Uterus (tissue), 4 donors: ENCODE measurements at places on chromosomes 4 and X.

GRCh38 chr4:22474636-22475310, 41.1 kb downstream of the ADGRA3 start:
- H3K36me3 ChIP-seq = no peaks in the 10 kb centered on the region
- no peaks in the 10 kb centered on the region for H3K4me1 ChIP-seq
- H3K27ac ChIP-seq = no peak overlapping the region
- DNase-seq = no peak
- no peaks in the 10 kb centered on the region for H3K27me3 ChIP-seq
- H3K4me3 ChIP-seq = no peak overlapping the region

GRCh38 chr4:42359711-42360110, 37.6 kb upstream of the SHISA3 start:
- no peak overlapping the region for H3K27ac ChIP-seq
- H3K36me3 ChIP-seq = no peaks in the 10 kb centered on the region
- DNase-seq = no peak
- H3K4me1 ChIP-seq = no peaks in the 10 kb centered on the region

DNA sequence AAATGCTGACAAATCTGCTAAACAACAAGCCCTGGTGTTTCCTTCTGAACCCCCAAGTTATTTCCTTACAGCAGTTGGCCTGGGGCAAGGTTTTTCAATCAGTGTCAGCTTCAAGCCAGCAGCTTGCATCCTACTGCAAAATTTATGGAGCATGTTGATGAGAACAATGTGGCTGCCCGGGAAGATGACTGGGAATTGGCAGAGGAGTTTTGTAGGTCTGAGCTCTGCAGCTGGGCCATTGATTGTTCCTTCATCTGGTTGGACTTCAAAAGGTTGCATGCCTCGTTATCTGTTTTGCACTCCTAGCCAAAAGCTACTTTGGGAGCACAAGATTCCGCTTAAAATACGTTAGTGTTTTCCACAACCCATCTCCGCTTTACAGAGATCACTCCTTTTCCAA, 1030.3 kb upstream of the LCORL start:
- H3K4me3 ChIP-seq = no peak overlapping the region
- no peaks in the 10 kb centered on the region for H3K36me3 ChIP-seq
- no peak overlapping the region for H3K27ac ChIP-seq
- no peaks in the 10 kb centered on the region for H3K27me3 ChIP-seq
- H3K4me1 ChIP-seq = no peaks in the 10 kb centered on the region

DNA sequence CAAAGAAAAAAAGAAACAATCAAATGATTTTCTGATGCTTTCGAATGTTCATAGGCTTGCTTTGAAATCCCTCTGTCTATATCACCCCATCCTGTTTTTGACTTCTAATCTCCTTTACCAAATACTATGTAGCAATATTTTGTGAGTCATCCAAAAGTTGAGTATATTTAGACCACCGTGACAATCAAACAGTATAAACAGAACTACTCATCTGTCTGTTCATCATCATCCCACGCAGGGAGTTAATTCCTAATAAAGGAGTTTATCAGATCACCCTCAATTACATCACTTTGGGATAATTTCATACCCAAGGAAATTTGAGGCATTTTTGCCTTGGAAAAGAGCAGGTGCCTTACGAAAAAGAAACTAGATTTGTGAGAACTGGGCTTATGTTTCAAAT, 212.9 kb downstream of the CBR4 start:
- no peaks in the 10 kb centered on the region for H3K36me3 ChIP-seq
- no peak for DNase-seq
- no peaks in the 10 kb centered on the region for H3K27me3 ChIP-seq
- H3K27ac ChIP-seq = peak overlapping the region; percentile 72
- no peaks in the 10 kb centered on the region for H3K4me1 ChIP-seq

GRCh38 chrX:71659959-71660358, 7.4 kb upstream of the LOC101059915 start:
- H3K27ac ChIP-seq = no peak overlapping the region
- no peaks in the 10 kb centered on the region for H3K36me3 ChIP-seq
- no peak for DNase-seq
- H3K4me1 ChIP-seq = no peaks in the 10 kb centered on the region

DNA sequence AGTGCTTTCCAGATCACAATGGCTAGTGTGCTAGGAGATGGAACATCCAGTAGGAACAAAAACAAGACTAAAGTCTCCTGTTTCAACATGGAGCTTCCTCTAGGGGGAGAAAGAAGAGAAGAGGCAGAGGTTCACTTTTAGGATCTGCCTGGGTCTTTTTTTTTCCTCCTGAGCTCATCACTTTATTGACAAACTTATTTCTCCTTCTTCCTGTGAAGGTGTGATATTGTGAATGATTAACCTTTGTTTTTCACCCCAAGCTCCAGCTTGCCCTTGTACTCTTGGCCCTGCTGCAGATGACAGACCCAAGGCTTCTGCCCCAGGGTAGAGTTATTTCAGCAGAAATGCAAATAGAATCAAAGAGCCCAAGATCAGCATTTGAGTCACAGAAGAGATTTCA, 13.5 kb downstream of the PAGE4 start:
- no peaks in the 10 kb centered on the region for H3K4me1 ChIP-seq
- H3K27me3 ChIP-seq = no peaks in the 10 kb centered on the region
- H3K36me3 ChIP-seq = no peaks in the 10 kb centered on the region
- no peak for DNase-seq

GRCh38 chrX:7190157-7190556, 42.2 kb upstream of the PUDP start:
- no peak overlapping the region for H3K4me3 ChIP-seq
- no peak for DNase-seq
- no peak overlapping the region for H3K27ac ChIP-seq
- no peaks in the 10 kb centered on the region for H3K27me3 ChIP-seq
- no peaks in the 10 kb centered on the region for H3K36me3 ChIP-seq
- no peaks in the 10 kb centered on the region for H3K4me1 ChIP-seq
